Suppressor macrophage treated with lipopolysaccharide for 4 hours (primary cell): ENCODE measurements at places on chromosomes 1 and 21.
A peak's percentile ranks its signal among the peaks of the same experiment; 100 is the strongest.

GRCh38 chr1:43255438-43256210, 14.2 kb upstream of the TMEM125 start:
- DNase-seq = no peak

- DNase-seq = no peak
Measured at GRCh38 chr1:67307251-67308060, at the start of gene IL12RB2. Gene IL12RB2 (plus strand): TSS chr1:67307873. CDS start chr1:67320369, 12,496 bp downstream.

GRCh38 chr1:6037338-6037762, 8.3 kb upstream of the KCNAB2 start:
- DNase-seq = no peak

DNA sequence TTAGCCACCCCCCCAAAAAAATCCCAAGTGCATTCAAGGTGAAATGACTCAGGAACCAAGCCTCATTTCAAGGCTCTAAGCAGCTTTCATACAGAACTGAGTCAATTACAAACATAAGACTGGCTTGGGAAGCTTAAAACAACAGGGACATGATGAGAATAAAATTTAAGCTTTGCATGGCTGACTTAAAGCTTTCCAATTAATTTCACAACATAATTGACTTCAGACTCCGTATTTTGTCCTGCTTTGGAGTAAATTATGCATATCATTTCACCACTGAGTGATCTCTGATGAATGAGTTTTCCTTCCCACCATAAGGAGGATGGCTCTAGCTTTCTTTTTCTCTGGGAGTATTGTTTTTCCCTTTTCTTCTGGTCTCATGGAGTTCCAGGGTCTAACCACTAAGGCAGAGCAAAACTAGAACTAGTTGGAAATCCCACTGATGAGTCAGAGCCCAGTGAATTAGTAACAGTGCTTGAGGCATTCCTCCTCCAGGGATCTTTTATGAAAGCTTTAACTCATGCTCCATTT, 72.8 kb downstream of the XCL2 start:
- peak; percentile 89 for DNase-seq

DNA sequence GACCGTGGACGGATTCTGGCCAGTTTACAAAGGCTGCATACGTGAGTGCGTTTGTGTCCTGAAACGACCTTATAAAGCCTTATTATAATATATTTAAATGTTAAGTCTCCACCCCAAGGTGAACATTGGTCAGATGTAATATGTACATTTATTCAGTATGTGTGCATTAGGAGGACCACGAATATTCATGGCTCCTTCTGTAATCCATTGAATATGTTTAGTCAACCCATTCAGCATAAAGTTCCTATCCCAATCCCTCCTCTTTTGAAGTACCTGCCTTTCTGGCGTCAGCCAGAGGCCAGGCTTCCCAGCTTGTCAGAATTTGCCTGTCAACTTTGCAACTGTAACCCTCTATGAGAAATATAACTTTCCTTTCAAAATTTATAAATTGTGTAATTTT, 10.4 kb upstream of the FLG start:
- no peak for DNase-seq

DNA sequence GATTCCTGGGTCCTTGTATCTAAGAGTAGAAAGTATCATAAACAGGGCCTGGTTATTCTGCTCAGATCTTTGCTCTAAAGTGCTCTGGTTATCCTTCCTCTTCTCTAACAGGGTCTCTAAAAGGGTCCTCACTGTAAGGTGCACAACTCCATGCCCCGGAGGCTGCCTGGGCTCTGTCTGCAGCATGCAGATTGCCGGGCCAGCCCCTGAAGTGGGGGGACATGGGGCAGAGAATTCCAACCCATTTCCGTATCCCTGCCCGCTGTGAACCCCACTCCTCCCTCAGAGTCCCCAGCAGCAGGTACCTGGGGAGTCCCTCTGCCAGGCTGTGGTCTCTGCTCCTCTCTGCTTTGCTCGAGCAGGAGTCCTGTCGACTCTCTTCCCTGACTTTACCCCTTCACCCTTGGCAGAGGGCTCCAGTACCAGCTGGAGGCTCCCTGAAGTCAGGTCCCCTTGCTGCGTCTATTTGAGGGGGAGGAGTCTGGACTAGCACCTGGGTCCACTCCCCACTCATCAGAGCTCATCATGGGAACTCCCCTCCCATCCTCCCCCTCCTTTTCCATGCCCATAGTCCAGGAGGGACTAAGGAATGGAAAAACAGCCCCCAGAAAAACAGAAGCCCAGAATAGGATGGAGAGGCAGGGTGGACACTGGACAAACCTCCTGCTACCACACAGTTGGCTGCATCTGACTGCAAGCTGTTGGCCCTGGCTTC, 12.1 kb downstream of the BLACAT1 start:
- DNase-seq = no peak

- no peak for DNase-seq
Measured at GRCh38 chr1:66217021-66217420, 316.9 kb upstream of the SGIP1 start.

DNA sequence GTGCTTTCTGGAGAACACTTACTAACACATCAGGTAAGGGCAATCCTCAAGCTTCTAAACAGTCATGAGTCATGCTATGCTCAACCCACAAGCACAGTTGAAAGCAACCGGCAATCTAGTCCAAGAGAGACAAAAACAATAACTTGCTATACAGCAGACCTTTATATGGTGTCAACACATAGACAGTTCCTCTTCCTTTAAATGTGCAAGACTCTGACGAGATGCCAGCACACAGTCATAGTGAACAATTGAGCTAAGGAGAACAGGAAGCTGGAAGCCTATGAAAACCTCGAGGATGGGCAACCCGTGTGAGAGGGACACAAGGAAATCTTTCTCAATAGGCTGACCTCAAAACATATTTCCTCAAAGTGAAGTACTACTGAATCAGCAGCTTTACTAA, 5.3 kb downstream of the ADIPOR1 start:
- DNase-seq = peak; percentile 98

DNA sequence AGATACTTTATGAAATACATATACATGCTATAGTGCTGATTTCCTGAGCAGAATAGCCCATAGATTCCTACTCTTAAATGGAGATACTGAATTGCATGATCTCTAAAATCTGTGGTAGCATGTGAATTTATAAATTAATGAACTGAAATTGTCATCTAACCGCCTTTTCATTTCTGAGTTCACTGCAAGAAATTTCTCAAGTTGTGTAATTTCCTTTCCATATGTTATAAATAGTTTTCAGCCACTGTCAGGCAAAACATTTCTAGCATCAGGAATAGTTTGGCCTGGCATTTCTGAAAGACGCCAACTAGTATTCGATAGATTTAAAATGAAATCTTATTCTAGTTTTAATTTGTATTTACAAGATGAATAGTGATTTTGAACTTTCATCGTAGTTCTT, 310.1 kb downstream of the USH2A start:
- DNase-seq = peak; percentile 16

GRCh38 chr1:111597426-111597825, 22.2 kb upstream of the RAP1A start:
- DNase-seq = no peak

DNA sequence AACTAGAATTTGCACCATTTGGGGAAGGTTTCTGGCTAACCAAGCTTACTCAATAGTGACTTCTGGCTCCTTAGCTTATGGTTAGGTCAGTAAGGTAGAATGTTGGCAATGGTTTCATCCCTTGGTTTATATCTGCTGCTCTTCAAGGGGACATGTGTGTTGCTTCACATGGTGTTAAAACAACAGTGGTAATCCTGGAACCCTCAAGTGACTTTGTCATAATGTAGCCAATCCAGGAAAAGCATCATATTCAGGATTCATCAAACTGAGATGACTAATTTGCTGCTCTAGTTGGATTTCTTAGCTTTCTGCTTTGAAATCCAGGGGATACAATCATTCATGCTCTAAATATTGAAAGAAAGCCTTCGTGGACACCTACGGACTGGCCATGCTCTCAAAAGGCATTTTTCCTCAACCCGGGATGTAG, 108.7 kb downstream of the RGL1 start:
- DNase-seq = peak; percentile 66

DNA sequence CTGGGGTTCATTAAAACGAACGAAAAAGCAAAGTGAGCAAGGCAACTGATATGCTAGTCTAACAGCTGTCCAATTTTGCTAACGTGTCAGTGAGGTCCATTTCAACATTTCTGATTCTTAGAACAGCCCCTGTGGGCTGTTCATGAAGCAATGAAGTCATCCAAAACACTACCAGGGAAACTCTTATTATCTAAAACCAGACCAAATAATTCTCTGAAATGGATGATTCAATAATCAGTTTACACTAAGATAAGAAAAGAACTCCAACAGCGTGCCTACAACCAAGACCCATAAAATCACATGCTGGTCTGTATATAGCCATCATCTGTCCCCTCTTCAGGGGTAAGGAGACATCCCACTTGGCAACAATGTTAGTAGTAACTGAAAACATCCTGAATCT, 122.7 kb downstream of the TGFBR3 start:
- no peak for DNase-seq

GRCh38 chr1:228646717-228647522, 88.4 kb upstream of the RHOU start:
- DNase-seq = peak; percentile 42

DNA sequence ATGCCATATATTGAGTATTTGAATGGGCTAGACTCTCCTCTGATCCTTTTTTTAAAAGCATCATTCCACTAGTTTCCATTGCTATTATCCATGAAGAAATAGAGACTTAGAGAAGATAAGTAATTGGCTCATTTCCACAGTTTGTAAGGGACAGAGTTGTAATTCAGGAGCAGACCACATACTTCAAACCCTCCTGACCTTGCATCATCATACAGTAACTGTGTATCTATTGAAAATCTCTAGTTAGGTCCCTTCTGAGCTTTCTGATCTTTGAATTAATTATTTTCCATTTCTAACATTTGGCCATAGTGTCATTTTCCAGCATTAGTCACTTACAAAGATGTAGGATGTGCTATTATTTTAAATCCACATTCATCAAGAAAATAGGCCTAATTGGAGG, 386.5 kb upstream of the ST6GALNAC5 start:
- DNase-seq = no peak

DNA sequence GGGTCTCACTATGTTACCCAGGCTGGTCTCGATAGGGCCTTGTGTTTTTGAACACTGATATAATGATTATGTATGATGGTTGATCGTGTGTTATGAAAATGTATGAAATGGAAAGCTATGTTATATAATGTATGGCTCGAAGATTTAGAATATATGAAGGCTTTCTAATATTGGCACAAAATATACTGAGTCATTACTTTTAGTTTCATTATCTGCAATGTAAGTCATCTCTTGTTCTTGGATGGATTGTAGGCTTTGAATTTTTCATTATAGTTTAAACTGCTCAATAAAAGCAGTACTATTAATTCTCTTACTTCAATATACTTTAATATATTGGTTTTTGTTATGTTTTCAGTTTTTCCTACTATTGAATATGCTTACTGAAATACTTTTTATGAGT, 10.1 kb downstream of the FMN2 start:
- no peak for DNase-seq

DNA sequence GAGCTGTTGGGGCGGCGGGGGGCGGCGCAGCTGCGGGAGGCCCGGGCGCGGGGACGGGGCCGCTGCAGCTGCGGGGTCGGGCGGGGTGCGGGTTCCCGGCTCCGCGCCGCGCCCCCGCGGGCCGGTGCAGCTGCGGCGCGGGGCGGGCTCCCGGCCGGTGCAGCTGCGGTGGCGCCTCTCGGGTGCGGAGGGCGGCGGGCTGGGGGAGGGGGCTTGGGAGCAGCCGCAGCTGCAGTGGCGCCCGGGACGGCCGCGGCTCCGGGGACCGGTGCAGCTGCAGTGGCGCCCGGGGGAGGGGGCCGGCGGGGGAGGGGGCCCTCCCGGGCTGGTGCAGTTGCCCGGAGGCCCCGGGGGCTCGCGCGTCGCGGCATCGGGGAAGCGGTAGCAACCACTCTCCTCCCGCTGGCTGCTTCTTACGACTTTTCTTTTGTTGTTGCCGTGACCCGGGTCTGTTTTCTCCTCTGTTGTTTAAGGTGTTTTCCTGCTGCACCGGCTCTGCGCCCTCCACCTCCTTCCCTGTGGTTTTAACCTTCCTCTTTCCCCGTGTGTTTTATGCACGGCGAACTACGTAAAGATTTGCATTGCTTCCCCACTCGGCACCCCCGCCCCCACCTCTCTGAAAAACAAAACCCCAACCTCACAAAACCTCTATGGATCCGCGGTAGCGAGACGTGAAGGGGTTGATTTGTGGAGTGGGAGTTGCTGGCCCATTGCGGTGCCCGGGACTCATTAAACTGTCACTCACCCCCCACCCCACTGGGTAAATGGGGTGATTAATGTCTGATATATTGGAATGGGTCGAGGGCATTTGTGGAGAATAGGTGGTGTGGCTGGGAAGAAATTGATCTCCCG, 1.7 kb upstream of the ZBTB18 start:
- no peak for DNase-seq

DNA sequence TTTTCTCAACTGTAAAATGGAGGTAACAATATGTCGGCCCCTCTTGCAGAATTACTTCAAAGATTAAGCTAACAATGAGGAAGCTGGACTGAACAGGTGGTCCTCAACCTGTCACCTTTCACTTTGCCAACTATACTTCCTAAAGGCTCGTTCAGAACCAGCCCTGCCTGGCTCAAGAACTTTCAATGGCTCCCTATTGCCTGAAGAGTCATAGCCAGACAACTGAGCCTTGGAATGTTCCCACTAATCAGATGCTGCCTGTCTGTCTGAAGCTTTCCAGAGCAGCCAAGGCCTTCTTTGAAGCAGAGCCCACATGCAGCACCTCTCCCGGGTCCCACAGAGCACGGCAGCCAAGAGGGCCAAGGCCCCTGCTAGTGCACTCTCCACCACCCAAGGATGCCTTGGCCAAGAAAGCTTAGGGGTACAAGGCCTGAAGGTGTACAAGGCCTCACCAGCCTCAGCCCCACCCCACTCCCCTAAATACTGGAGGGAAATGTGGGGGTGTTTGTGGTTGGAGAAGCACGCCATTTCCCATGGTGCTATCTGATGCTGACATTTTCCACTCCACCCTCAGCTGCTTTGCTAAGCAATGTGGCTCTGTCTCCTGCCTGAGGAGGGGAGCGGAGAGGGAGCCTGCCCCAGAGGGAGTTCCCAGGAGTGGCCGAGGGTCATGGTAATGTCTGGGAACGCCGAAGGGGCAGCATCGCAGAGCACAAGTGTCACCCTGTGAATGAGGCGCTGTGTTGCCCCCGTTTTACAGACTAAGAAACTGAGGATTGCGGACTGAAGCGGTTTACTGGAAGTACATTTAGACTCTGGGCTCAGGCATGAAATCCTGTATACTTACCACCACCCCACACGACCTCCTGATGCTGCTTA, 8.2 kb upstream of the LAPTM5 start:
- DNase-seq = no peak
